ENCODE measurements at places on chromosomes 11 and 22.

- no peak for DNase-seq
These were observed 11.4 kb downstream of the CHEK2 start for GRCh38 chr22:28730179-28730578.

- no peak for DNase-seq
These were observed 510.4 kb downstream of the BUD13 start for GRCh38 chr11:116262370-116262769.

- no peak for DNase-seq
These were observed 36.8 kb downstream of the RIBC2 start for GRCh38 chr22:45450101-45450785.

- no peak for DNase-seq
These were observed 71.2 kb downstream of the MYO7A start for GRCh38 chr11:77199137-77199745.

- no peak for DNase-seq
These were observed 207.0 kb downstream of the TBC1D22A start for GRCh38 chr22:46969491-46969890.

DNA sequence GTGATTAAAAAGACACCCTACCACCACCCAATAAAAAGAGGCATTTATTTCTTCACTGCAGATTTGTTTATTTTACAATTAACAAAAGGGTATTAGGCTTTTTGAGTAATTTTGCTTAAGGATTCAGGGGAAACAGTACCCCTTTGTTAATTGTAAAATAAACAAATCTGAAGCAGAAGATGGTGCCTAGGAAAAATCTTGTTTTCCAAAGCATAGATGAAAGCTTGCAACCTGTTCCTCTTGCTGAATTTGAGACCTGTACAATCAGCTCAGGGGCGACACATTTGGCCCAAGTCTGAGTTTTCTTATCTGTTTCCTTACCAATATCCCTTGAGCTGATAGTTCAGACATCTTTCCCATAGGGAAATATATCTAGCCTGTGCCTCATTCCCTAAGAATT lies 171.9 kb downstream of the GRIA4 start:
- no peak for DNase-seq

GRCh38 chr22:37334859-37335805 lies 52.8 kb downstream of the CYTH4 start:
- no peak for DNase-seq

DNA sequence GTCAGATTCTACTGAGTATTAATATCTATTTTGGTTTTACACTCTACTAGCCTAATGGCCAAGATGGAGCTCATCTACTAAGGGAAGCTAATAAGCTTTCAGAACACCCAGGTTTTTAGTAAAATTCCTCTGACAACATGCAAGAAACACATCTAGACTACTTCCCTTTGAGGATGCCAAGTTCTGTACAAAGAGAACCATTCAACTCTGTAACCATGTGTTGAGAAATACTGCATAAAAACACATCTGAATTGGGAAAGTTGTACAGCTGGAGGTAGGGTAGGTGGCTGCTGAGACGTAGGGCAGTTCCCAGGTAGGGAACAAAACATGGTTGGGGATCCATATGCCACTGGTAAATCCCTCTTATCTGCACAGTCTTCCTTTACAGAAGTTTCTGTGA lies 66.2 kb downstream of the SC5D start:
- no peak for DNase-seq

GRCh38 chr11:45929486-45930030 lies 7.1 kb downstream of the LARGE2 start:
- no peak for DNase-seq

GRCh38 chr22:19998991-19999820 lies 17.4 kb downstream of the ARVCF start:
- no peak for DNase-seq

- peak; percentile 28 for DNase-seq
These were observed 7.3 kb downstream of the NEAT1 start for GRCh38 chr11:65429724-65430405.

DNA sequence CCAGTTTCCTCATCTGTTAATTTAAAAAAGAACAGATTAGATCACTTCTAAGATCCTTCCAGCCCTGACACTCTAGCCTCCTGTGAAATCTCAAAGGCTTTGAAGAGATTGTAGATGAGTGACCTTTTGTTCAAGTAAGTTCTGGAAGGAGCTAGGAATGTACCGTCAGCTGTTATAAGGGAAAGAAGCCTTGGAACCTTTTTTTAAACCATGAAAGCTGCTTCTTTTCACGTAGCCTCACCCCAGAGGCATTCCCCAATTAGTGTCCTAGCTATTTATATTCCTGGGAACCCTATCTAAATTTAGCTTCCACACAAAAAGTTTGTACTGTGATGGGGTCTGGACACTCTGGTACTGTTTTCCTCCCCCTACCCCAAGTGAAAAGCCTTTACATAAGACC lies 35.8 kb upstream of the SLN start:
- no peak for DNase-seq

DNA sequence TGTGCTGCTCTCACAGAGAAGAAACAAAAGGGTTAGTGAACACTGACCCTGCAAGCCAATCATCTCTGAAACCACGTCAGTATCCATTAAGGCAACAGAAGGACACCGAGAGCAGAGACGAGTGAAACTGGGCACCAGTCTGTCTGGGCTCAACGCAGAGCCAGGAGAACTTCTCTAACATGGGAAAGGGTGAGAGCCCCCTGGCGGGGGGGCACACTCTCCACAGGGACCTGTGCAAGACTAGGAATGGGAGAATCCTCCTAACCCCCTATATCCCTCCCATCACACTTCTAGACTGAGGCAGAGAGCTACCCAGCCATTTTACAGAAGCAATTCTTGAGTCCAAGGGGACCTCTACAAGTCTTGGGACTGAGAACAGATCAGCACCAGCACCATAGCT lies 285.8 kb downstream of the SOX6 start:
- peak; percentile 3 for DNase-seq

DNA sequence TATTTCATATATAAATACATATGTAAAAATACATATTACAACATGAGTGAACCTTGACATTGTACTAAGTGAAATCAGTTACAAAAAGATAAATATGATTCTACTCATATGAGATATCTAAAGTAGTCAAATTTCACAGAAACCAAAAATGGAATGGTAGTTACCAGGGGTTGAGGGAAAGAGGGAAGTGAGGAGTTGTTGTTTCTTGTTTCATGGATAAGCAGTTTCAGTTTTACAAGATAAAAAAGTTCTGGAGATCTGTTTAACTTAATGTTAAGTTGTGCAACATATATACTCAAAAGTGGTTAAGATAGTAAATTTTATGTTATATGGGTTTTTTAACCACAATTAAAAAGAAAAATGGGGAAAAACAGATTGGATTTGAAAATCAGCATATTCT lies 107.7 kb downstream of the ELP4 start:
- no peak for DNase-seq

DNA sequence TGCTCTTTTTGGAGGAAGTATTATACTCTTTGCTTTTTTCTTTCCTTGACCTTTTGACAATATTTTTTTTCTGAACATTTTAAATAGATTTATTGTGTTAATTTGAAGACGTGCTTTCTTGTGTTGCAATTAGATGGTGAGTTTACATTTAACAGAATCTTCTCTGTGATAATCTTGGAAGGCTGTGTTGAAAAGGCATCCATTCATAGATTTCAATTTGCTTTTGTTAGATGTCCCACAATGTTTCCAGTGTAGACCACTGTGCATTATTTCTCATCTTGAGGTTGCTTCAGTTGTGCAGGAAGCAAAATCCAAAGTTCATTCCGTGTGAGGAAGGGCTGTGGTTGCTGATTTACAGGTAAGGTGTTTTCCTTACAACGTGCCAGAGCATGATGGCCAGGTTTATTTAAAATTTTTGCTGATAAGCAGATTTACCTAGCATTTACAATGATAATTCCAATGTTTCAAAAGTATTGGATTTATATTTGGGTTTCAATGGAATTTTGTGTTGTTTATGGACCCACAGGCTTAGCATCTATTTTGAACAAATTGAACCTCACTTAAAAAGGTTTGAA lies 4.1 kb upstream of the OR5J2 start:
- no peak for DNase-seq

DNA sequence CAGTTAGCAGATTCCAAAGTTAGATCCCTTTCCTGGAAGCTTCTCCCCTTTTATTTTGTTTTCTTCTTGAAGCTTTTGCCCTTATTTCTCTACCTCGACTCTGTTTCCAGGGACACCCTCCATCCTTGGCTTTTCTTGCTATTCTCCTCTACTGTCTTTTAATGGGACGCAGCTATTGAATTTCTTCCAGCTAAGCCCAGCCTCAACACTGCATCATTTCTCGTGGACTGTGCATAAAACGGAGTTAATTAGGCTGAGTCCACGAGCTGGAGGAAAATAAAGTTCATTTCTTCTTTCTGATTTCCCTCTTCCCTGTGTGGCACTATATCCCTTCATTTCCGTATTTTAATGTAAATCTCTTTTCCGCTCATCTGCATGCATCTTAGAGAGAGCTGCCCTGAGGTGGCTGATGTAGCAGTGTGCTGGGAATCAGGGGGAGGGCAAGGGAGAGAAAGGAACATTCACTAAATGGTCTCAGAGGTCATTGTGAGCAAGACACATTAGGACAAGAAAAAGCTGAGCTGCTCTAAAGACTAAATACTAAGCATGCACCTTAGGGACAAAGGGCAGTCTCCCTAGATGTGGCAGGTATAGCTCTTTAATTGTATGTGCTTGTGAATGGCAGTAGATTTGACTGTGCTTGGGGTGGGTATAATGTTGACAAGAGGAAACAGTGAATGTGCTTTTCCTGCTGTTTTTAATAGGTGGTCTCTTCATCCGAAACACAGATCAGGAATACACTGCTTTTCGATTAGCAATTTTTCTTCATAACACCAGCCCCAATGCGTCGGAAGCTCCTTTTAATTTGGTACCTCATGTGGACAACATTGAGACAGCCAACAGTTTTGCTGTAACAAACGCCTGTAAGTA lies 1.9 kb downstream of the GRIA4 start:
- DNase-seq = peak; percentile 21

- no peak for DNase-seq
These were observed 150.2 kb upstream of the B3GAT1 start for GRCh38 chr11:134562196-134562595.

GRCh38 chr11:121996574-121996973 lies 119.4 kb downstream of the BLID start:
- no peak for DNase-seq

GRCh38 chr22:36349726-36350125 lies 38.0 kb downstream of the MYH9 start:
- DNase-seq = no peak

- DNase-seq = no peak
These were observed 66.0 kb downstream of the TBC1D22A start for GRCh38 chr22:46828323-46828900.
